ENCODE measurements at places on chromosomes 7 and 10.

- DNase-seq, result no peak
Measured at GRCh38 chr10:103617602-103618385, 124.3 kb downstream of the NEURL1 start.

GRCh38 chr7:30760514-30761213 lies 8.7 kb downstream of the INMT start:
- DNase-seq, result no peak

GRCh38 chr10:125123476-125124114 lies 36.8 kb downstream of the CTBP2 start:
- no peak for DNase-seq

DNA sequence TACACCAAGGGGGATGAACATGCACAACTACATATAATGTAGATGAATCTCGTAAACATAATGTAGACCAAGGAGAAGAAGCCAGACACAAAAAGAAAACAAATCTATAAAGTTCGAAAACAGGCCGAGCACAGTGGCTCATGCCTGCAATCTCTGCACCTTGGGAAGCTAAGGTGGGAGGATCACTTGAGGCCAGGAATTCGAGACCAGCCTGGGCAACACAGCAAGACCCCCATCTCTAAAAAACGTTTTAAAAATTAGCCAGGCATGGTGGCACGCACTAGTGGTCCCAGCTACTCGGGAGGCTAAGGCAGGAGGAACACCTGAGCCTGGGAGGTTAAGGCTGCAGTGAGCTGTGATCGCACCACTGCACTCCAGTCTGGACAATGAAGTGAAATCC lies 68.5 kb downstream of the GLI3 start:
- no peak for DNase-seq

DNA sequence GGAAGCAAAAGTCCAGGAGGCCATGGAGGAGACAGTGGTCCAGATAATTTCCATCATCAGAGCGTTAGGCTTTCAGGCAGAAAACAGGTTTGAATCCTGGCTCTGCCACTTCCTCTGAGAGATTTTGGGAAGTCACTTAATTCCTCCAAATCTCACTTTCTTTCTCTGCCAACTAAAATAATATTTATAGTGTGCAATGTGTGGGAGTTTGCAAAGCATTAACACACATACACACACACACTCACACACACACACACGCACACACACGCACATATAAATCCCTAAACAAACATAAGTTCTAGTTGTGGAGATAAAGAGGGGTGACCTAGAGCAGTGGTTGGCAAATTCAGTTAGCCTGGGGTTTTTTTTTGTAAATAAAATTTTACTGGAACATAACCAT lies 84.8 kb downstream of the TRIL start:
- DNase-seq, result no peak

DNA sequence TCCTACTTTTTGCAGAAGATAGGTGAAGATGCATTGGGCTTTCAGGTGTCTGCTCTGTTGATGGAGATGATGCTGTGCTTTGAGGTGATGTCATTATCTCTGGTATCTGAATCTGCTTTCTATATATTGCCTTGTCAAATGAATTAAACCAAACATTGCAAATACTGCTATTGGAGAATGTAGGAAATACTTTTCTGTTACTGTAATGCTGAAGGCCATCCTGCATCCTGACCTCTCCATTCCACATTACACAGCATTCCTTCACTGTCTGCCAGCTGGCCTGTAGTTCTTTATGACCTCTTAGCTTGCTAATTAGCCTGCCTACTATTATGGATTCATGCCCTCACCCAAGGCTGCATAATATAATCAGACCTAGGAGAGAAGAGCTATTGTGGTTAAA lies 73.2 kb downstream of the VCL start:
- DNase-seq, result no peak

DNA sequence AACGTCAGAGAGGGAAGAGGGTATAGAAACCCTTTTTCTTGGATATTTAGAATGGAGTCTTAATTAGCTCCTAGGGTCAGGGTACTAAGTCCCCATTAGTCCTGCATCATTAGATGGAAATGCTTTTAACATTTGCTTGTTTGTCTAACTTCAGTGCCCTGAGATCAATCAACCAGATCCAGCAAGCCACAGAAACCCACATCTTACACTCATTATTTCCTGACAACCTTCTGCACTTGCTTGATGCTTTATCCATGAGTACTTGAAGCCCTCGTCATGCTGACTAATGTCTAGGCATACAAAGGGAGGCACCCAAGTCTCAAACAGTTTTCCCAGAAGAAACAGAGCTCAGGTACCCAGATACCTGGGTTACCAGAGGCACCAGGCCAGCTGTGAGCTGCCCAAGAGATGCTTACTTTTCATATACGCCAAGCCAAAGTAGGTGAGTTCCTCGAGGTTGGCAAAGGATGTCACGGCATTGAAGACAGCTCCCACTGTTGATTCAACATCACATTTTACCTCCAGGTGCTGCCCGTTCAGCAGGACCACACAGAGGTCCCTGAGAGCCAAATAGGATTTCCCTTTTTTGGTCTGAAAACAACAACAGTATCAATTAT lies 42.7 kb downstream of the FRMPD2 start:
- no peak for DNase-seq

DNA sequence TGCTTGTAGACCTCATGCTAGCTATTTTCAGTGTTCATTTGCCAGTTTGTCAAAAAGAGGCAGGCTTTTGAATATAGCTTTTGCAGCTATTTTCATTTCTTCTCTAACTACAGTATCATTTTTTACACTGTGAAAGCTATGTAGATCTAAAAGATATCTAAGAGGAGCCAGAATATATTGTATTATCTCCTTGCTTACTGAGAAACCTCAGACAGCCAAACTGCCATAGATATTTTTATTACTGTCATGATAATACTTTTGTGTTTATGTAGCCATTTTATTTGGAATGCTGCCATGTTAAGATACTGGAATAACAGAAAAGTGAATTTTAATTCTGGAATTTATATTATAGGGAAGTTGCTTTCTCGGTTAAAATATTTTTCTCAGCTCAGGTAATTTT lies 37.2 kb downstream of the ANKIB1 start:
- DNase-seq, result no peak

DNA sequence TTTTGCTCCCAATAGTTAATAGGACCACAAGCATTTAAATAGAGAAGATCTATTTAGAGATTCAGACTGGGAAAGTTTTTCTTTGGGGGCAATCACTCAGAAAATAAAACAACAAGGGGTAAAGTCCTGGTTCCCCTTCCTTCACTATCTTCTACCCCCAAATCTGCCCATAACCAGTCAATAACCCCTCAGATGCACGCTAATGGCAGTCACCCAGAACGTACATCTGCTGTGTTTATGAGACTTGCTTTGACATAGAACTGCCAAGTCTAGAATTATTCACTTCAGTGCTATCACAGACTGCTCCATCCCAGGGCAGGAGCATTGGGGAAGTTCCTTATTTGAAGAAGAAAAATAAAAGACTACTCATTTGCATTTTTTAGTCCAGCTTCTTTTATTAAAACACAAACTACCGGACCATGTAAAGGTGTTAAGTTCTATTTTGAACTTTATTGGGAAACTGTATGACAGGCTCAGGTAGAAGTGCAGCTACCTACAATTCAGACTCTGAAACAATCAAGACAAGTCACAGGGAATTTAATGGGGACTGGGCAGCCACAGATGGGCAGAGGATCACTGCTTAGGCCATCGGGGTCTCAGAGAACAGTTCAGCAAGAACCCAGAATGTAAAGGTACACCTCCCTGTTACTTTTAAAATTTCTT lies 38.4 kb downstream of the ANK3 start:
- DNase-seq, result no peak

DNA sequence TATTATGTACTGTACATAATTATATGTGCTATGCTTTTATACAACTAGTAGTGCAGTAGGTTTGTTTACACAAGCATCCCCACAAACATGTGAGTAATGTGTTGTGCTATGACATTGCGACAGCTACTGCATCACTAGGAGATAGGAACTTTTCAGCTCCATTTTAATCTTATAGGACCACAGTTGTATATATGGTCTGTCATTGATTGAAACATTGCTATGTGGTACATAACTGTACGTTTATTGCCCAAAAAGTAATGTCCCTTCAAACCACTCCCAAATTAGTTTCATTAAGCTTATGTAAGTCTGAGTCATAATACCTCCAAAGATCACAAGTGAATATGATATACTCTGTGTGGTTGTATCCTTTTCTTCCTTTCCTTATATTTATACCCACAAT lies 183.2 kb upstream of the POT1 start:
- no peak for DNase-seq

DNA sequence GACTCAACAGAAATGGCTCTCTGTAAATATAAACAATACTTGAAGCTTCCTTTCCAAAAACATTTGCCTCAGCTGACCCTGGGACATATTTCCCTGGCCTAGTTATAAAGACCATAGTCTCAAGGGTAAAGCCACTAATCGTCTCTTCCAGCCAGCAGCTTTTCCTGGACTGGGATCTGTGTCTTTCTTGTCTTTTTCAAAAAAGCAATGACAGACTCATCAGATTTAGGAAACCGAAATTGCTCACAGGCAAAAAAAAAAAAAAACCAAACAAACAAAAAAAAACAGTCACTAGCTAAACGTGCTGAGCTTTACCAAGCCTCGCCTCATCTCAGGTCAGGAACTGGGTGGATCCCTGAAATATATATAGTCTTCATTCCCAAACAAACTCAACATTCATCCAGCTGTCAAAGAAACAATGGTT lies 23.5 kb downstream of the STN1 start:
- no peak for DNase-seq

- DNase-seq, result no peak
Measured at GRCh38 chr7:2017914-2018568, 214.7 kb downstream of the MAD1L1 start.

- DNase-seq, result no peak
Measured at GRCh38 chr10:79346388-79347225, 662 bp upstream of the PPIF start.

- no peak for DNase-seq
Measured at GRCh38 chr10:1311726-1312125, 255.5 kb downstream of the WDR37 start.

GRCh38 chr7:13778967-13779366 lies 210.5 kb downstream of the ETV1 start:
- peak; percentile 75 for DNase-seq

DNA sequence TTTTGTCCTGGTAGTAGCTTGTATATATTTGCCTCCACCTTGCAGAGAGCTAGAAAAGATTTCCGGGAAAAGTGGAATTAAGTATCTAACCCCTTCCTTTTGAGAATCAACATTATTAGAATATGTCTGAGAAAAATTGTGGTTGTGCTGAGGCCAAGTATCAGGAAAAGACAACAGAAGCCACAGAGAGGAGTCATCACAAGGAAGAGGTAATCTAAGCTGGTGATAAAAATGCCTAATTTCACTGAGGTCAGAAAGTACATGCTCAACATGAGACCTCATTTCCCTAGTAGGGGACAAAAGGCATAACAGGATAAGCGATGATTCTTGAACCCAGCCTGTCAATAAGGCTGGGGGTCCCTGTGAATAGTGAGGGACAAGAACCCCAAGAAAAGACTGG lies 97.0 kb upstream of the PDE1C start:
- no peak for DNase-seq

DNA sequence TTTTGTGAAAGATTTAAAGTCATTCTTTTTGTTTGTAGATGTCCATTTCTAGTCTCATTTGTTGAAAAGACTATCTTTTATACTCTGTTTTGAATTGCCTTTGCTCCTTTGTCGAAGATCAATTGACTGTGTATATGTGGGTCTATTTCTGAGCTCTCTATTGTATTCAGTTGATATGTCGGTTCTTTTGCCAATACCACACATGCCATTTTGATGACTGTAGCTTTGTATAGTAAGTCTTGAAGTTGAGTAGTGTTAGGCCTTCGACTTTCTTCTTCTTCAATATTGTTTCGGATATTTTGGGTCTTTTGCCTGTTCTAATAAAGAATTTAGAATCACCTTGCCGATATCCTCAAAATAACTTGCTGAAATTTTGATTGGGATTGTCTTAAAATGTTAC lies 104.5 kb downstream of the CCSER2 start:
- DNase-seq, result no peak

DNA sequence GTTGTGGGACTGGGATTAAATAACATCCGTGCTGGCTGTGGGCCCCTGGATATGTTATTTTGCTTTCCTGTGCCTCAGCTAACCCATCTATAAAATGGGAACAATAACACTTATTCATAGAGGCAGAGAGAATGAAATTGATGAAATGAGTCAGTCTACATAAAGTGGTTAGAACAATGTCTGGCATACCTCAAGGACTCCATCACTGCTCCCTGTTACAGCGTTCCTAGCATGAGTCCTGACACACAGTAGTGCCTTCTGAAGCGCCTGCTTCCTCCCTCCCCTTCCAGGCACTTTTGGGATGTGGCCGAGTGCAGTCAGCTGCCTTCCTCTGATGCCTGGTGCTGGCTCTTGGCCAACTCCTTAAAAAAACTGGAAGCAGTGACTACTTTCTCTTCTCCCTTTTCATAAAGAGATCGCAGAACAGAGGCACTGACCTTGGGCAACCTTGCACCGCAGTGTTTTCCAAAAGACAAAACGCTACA lies 108.4 kb upstream of the ZMIZ1 start:
- DNase-seq, result no peak

DNA sequence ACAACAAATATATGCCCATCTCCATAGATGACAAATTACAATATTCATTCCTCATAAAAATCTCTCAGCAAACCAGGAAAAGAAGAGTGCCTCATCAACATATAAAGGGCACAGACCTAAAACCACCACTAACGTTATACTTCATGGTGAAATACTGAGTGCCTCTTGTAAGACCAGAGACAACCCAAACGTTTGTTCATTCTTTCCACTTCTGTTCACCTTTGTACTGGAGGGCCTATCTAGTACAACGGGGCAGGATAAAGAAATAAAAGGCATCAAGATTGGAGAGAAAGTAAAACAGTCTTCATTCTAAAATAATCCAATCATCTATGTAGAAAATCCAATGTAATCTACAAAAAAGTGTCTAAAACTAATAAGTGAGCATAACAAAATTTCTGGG lies 79.1 kb downstream of the LARP4B start:
- no peak for DNase-seq

GRCh38 chr10:80156216-80156615 lies 23.7 kb downstream of the PLAC9 start:
- no peak for DNase-seq

- DNase-seq, result peak; percentile 47
Measured at GRCh38 chr7:38318803-38319416, 45.5 kb upstream of the TARP start.

All from activated CD4-positive, alpha-beta T cell treated with anti-CD3 and anti-CD28 coated beads, Interleukin-10, Interleukin-2, amounts not matched to agents 100 ng/mL and 50 ng/mL, durations not matched to agents 16 hours and 8 hours (primary cell).